ENCODE measurements at places on chromosomes 7 and 10. TPM values are rescaled to one million over a fixed set of nuclear protein-coding genes. Genes with fewer than 3 reads are reported as not detected.

DNA sequence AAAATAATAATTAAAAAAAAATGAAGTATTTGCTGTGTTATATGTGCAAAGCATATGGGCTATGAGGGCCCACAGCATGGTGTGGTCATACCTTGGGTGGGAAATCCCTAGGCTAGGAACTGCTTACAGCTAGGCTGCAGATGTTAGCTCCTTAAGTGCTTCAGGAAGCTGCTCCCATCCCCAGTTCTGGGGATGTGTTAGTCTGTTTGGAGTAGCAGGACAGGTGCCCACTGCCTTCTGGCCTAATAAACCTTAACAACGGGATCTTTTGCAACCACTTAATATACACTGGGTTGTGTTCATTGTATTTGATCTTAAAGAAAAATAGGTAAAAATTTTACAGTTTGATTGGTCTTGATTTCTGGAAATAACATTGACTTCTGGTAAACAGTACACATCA is 46.3 kb downstream of the HK1 start:
- DNase-seq = no peak

The IDI2 gene
- total RNA-seq = 0.30 TPM

The LGI1 gene
- not detected for total RNA-seq

GRCh38 chr10:95880704-95881103 is 27.1 kb upstream of the CC2D2B start:
- DNase-seq = no peak

DNA sequence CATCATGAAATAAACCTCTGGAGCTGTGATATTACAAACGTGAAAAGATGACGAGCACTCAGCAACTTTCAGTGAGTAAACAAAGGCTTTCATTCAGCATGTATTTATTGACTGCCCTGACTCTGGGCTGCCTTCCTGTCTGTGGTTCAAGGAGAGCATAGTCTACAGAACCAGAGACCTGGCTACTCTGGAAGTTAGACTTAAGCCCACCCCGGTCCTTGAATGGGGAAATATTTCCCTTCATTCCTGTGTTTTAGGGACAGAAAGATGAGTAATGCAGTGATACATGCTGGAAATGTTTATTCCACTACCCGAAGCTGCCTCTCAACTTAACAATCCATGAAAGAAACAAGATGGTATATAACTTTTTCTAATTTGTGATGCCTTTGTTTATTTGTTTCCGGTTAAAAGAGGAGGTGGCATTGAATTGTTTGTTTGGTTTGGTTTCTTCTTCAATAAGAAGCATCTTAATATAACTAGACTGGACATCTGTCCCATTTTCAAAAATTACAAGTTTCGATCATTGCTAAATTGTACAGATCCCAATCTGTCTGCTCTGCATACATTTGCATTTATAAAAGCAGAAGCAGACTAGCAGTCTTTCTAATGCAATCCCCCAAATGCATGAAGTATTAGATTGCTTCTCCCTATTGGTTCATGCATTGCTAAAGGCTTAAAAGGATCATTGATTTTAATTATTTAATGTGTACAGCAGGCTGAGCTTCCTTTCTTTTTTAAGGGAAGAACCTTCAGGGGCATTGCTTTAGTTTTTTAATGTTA is 57.7 kb downstream of the TRUB1 start:
- no peak for DNase-seq
